Stimulated activated CD8-positive, alpha-beta memory T cell treated with anti-CD3 and anti-CD28 coated beads, Interleukin-15, amount 100 ng/mL, for 4 hours (primary cell): ENCODE measurements at places on chromosomes 7 and 10.

DNA sequence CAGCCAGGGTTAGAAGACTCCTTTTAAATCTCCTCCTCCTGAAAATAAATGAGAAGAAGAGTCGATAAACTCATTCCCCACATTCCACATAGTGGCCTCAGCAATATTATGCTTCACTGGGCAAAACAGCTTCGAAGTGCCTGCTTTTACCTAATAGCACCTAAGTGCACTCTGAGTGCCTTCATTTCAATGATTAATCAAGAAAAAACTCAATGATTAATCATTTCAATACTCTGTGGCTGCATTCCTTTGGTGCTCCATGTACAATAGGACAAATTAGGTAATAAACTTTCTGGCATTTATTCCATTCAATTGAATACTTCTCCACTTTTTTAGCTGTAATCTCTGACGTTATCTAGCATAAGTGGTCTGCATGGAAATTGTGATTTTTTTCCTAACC, 174.6 kb downstream of the CCDC71L start:
- no peak for DNase-seq

- DNase-seq: no peak
These were observed 58.6 kb downstream of the PDGFA start for GRCh38 chr7:461117-461452.

- DNase-seq: peak; percentile 4
These were observed 97.4 kb upstream of the PDCD4 start for GRCh38 chr10:110774069-110775019.

DNA sequence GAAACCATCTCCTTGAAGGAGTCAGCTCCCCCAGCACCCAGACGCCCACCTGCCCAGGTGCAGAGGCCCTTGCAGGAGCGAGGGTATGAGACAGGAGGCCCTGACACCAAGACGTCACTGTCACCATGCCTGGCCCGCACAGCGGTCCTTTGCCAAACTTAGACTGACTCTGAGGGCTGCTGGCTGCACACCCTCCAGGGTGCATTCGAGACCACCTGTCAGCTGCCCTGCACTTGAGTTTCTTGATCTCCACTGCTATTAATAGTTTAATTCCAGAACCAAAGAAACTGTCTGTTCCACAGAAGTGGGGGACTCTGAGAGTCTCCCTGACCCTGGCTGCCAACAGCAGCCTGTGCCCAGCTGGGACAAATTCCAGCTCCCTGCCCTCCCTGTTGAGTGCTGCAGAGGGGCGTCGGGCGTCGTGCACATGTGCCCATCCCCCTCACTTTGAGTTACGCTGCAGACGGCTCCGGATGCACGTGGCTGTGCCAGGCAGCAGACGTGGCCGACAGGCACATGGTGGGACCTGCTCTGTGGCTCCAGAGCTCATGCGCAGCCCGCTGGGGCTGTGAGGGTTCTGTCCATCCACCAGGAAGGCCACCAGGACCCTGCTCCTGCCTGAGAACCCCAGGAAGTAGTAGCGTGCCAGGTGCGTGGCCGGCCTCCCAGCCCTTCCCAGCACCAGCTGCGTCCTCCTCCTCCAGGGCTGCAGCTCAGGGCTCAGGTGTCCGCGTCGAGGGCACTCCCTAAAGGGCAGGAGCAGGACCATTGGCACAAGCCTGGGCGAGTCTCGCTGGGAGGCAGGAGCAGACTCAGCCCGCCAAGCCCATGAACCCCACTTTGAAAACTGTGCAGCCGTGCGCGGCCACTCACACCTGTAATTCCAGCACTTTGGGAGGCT, 24.8 kb downstream of the ELFN1 start:
- no peak for DNase-seq

GRCh38 chr7:8197994-8198698, 63.8 kb downstream of the ICA1 start:
- DNase-seq: no peak

DNA sequence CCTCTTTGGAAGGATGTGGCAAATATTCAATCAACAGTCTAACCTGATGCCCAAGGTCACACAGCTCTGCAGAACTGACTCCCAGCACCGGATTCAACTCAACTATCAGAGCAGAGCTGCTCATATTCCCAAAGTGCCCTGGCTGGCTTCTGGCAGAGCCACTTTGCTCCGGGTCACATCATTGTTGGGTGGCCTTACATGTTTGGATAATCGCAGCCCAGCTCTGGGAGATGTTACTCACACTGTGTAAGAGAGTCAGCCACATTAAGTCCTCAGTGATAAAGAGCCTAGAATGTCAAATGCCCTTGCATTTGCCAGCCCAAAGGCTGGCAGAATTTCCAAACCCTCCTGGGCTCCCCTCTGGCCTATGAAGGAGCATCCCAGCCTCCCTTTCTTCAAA, 79.8 kb upstream of the PDE1C start:
- no peak for DNase-seq

DNA sequence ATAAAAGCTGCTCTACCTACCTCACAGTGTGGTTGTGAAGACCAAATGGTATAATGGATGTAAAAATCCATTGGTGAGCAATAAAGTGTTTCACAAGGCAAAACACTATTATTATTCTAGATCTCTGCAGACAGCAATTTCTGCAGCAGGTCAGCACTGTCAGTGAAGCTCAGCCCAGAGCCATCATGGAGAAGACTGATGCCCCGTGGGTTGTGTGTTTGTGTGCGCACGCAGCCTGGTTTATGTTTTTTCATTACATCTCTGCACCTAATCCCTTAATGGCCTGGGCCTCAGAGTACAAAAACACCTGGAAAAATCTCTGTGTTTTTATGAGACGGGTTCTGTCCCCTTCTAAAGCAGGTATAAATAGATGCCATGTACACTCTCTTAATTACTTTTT, 64.2 kb downstream of the PARP12 start:
- no peak for DNase-seq

DNA sequence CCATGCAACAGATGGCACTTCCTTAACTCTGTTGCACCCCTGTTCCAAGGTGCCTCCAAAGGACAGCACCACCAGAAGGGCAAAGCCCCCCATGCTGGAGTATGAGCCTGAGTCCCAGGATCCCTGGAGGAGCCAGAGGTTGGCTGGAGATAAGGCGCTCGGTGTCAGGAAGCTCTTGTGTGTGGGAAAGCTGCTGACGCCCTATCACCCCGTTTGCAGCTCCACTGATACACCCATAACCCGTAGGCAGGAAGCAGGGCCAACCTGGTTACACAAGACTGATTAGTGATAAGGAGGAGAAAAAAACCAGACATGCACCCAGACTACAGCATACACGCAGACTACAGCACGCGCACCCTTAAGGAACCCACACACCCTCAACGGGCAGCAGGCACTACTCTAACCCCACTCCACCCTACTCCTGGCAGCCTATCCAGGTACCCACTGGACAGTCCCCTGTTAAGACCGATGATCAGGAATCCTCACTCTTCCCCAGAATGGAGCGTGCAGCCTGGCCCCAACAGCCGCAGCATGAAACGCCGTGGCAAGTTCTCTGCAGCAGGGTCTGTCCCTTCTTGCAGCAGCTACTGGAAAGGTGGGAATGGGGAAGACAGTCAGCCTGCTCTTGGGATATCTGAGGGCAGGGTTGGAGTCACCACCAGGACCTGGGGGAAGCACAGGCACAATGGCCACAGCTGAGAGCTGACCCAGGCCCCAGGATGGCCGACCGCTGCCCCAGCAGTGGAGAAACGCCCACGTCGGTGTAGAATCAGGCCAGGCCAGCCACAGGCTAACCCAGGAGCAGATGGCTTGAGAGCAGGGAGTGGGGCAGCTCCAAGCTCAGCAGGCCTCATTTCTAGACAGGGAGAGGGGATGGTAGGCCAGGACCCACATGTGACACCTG, 38.3 kb upstream of the TUBB8 start:
- DNase-seq: no peak

- no peak for DNase-seq
These were observed 25.5 kb downstream of the PRR15 start for GRCh38 chr7:29588900-29589696.

DNA sequence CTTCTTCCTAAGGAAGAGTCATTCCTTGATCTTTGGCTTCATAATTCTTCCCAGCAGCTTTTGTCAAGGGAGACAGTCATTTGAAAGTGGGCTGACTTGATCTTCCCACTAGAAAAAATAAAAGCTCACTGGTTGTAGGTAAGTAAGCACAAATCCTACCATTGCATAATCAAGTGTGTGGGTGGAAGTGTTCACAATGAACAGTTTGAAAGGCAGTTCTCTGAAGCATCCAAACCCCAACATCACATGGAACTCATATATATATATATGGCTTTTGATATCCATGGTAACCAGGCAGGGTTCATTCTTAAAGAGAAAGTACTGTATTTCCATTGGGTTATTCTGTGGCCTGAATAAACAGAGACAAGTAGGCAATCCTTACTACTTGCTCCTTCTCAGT, 51.6 kb downstream of the ARMH3 start:
- no peak for DNase-seq

- DNase-seq: no peak
These were observed 133.3 kb downstream of the SLC25A13 start for GRCh38 chr7:96188591-96188991.
